T-helper 9 cell (primary cell): ENCODE measurements at places on chromosomes 5 and 9.

- peak; percentile 75 for DNase-seq
Observed at GRCh38 chr5:112737463-112738190, at the start of gene APC. Gene APC (plus strand): TSS chr5:112737885. CDS start chr5:112754891, 17,006 bp downstream.

- DNase-seq, result no peak
Observed at GRCh38 chr5:157273131-157273556, 7.2 kb downstream of the CYFIP2 start.

GRCh38 chr9:4665357-4665756 lies 923 bp downstream of the SPATA6L start:
- DNase-seq, result no peak

DNA sequence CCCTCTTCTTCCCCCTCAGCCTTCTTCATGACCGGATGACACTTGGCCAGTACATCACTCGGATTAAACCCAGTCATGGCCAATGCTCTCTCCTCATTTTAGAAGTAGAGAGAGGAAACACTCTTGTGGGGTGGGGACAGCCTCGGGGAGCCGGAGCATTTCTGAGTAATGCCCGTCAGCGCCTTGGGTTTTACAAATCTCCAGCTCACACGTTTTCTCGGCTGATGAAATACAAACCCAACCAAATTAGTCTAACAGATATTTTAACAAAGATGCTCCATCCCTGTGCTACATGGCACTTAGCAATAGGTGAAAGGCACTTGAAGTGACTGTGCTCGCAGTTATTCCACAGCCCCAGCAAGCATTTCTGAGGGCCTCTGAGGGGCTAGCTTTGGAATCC lies 51.7 kb downstream of the ZNF366 start:
- no peak for DNase-seq

- peak; percentile 66 for DNase-seq
Observed at GRCh38 chr9:120928483-120929228, 2.1 kb upstream of the TRAF1 start.

DNA sequence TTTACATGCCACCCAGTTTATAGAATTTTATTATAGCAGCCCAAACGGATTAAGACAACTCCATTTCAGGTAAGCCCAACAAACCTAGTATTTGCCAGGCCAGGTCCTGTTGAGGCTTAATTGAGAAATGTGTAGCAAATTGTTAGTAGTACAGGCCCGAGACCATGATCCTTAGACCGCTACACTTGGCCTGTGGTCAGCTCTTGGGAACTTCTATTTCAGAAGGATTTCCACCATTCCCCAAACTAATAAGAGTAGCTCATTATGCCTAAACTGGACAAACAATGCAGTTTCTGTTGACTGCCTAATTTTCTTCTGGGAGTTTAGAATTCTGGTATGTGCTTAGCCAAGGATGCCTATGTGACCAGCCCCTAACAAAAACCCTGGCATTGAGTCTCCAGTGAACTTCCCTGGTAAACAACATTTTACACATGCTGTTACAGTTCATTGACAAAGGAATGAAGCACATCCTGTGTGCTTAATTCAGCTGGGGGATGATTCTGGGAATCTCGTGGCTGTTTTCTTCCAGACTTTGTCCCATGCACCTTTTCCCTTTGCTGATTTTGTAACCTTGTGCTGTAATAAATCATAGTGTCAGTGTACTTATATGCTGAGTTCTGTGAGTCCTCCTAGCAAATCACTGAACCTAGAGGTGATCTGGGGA lies 5.6 kb upstream of the GPX3 start:
- DNase-seq, result no peak

DNA sequence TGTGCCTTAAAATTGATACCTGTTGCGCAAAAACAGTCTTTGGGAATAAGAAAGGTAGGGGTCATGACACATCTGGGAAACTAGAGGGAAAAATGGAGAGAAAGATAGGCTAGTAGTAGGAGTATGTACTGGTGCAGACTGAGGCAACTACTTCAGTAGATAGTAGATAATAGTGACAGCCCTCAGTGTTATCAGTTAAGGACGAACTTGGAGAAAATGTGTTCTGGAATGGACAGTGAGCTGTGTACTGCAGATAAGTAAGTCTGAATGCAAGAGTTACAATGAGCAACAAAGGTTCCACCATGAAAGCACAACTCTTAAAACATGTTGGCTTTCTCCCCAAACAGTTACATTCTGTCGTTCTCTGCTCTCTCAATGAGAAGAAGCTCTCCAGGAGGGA lies 6.5 kb upstream of the INSL6 start:
- DNase-seq, result no peak

DNA sequence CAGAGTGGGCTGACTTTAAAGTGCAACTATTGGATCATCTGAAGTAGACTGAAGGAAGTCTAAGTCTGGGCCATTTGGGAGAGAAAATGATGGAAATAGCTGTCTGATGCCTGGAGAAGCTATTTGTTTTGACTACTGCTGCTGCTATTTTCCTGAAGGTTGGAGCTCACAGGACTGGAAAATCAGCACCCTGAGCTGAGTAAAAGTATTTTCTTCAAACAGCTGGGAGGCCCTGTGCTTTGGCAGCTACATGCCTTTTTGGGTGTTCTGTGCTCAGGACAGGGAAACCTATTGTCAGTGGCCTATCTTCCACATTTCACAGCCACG lies 302.6 kb downstream of the ENC1 start:
- no peak for DNase-seq

DNA sequence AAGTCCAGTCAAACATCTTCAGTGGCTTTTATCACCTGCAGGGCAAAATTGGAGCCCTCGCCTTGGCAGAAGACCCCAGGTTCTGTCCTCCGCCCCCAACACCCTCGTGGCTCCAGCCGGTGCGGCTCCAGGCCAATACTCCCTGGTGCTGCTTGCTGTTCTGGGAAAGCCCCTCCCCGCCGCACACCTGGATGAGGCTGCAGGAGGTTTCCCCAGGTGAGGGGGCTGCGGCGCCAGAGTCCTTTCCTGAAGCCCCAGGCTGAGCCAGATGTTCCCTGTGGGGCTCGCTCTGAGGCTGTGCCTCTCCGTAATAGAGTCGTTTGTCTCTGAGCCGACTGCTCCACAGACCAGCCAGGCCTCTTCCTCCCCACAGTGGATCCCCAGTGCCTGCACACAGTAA lies 375.4 kb upstream of the IRX1 start:
- no peak for DNase-seq

GRCh38 chr9:33307067-33307466 lies 16.8 kb downstream of the NFX1 start:
- DNase-seq, result no peak

DNA sequence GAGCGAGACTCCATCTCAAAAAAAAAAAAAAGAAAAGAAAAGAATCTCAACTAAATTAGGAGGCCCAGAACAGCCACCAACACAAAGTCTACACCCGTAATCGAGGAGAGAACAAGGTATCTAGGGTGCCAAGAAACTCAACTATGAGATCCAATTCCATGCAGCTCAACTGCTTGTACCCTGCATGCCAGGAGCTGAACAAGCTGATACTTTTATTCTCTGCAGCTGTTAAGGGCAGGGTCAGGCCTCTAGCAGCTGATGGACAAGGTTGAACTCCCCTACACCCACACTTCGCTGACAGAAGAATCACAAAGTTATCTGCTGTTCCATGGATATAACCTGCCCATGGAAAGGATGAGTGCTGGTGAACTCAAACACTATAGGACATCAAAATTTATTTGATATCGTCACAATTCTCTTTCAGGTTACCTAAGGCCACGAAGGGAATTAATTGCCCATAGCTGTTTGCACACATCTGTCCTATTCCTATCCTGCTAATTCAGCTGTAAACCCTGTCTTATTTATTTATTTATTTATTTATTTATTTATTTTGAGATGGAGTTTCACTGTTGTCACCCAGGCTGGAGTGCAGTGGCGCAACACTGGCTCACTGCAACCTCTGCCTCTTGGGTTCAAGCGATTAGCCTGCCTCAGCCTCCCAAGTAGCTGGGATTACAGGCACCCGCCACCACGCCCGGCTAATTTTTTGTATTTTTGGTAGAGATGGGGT lies 20.7 kb downstream of the UBAP2 start:
- DNase-seq, result no peak

GRCh38 chr5:166004006-166004405 lies 2287.4 kb upstream of the WWC1 start:
- DNase-seq, result no peak

GRCh38 chr9:116190637-116191396 lies 37.2 kb downstream of the PAPPA start:
- no peak for DNase-seq

GRCh38 chr5:172939071-172939470 lies 20.2 kb upstream of the RPL26L1 start:
- no peak for DNase-seq

DNA sequence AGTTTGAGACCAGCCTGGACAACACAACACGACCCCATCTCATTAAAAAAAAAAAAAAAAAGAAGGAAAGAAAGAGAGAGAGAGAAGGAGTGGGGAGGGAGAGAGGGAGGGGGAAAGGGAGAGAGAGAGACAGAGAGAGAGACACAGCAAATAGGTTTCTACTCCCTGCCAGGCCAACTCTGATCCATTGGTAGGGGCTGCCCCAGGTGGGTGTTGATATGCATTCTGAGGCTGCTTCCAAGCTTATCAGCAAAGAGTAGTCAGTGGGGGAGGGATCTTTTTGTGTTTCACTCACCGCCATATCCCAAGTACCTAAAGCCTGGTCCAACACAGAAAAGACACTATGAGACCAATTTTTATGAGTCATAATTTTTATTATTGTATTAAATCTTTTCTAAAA lies 57.0 kb upstream of the SAP30L start:
- DNase-seq, result no peak

DNA sequence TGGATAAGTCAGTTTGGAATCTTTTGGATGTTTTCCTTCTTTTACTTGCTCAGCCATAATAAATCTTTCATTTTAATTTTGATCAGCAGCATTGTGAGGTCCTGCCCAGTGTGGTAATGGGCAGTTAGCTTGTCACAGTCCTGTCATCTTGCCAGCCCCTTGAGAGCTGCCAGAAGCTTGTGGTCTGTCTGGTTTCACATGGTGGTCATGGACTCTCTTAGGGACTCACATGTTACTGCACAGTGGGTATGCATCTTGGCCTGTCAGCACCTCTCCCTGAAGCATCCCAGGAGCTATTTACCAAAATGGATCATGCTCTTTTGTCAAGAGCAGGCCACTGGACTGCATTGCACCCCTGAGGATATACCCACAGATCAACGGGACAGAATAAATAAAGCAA lies 60.3 kb downstream of the DAPK1 start:
- DNase-seq, result no peak

- DNase-seq, result no peak
Observed at GRCh38 chr5:81230416-81230815, 2.7 kb upstream of the CKMT2 start.

DNA sequence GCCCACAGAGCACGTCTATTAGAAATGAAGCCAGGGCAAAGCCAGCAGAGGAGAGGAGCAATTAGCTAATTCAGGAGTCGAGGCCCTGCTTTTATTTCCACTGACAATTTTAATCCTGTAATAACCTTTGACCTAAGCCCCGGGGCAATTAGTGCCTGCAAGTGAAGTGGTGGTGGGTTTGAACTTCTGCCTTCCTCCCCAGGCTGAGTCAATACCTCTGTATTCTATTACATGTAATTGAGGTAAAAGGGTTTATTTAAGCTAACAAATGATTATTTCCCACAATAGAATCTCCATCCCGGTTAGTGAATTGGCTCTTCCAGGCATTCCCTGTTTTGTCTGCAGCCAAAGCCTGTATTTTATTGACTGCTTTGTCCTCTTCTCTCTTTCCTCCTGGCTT lies 49.9 kb downstream of the FGF18 start:
- no peak for DNase-seq

GRCh38 chr5:95644351-95645042 lies 2.1 kb upstream of the RFESD start:
- no peak for DNase-seq
